NCI-H345 (cell line): ENCODE measurements at places on chromosomes 16 and 17.
A peak's percentile ranks its signal among the peaks of the same experiment; 100 is the strongest.

GRCh38 chr16:57734308-57734924 lies 1.2 kb upstream of the KATNB1 start:
- DNase-seq: no peak

DNA sequence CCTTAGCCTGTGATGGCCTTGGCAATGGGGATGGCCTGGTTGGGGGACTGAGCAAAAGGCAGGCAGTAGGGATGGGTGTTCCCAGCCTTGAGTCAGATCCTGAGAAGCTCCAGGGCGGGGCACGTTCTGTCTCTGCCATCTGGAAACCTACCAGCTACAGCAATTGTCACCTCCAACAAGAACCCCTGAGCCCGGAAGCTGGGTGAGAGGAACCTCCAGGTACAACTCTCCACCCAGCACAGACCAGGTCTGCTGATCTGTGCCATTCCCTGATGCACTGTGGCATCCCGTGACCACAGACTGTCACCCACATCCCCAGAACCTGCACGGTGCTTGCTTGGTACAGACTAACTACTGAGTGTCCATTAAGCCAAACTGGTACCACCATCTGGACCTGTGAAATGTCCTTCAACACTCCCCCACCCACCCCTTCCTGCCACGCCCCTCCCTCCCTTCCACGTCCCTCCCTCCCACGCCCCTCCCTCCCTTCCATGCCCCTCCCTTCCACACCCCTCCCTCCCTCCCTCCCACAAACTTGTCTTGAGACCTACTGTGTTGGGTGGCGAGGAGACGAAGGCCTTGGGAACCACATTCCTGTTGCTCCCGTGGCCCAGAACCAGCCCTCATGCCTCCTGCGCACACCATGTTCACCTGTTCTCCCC lies 16.6 kb downstream of the MYO15B start:
- no peak for DNase-seq

- DNase-seq: no peak
These were observed 14.5 kb upstream of the SLC47A2 start for GRCh38 chr17:19730843-19731242.

DNA sequence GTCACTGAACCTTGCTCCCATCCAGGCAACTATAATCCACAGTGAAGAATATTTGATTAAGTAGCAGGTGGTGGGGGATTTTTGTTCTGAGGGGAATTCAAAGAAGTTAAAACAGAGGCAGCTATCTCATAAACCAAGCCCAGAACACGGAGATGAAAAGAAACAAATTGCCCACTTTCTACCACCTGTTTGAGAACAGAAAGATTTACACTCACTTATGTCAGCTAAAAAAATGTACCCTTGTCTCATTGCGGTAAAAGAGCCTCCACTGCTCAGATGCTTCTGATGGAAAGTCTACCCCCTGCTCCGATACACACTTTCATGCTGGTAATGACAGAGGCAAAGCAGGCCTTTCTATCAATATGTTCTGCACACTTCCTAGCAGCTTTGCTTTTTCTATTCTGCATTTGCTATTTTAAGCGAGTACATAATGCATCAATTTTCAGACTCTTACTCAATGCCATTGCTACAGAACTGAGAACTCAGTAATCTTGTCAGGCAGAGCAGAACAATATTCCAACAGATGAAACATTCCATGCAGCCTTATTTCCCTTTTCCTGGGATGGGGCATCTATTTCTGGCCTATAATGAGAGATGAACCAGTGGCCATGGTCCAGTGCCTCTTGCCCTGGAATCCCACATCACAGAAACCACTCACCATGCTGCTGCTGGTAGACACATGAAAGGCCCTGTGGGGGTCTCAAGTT lies 29.0 kb downstream of the CDK5R1 start:
- DNase-seq: no peak

DNA sequence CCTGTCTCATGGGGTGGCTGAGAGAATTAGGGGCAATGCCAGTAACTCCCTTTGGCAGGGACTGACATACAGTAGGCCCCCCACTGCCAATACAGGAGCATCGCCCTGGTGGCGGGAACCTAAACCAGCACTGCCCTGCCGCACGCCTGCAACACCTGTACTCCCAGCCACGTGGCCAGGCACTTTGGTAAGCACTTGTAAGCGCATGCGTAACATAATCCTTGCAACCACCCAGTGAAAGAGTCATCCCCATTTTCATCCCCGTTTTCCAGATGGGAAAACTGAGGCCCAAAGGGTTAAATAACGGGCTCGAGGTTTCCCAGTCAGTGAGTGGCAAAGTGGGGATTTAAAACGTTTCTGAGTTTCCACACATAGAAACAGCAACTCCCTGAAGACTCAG lies 17.5 kb downstream of the SCN4A start:
- no peak for DNase-seq

- no peak for DNase-seq
These were observed 771.0 kb downstream of the KCNJ18 start for GRCh38 chr17:22463110-22463850.

DNA sequence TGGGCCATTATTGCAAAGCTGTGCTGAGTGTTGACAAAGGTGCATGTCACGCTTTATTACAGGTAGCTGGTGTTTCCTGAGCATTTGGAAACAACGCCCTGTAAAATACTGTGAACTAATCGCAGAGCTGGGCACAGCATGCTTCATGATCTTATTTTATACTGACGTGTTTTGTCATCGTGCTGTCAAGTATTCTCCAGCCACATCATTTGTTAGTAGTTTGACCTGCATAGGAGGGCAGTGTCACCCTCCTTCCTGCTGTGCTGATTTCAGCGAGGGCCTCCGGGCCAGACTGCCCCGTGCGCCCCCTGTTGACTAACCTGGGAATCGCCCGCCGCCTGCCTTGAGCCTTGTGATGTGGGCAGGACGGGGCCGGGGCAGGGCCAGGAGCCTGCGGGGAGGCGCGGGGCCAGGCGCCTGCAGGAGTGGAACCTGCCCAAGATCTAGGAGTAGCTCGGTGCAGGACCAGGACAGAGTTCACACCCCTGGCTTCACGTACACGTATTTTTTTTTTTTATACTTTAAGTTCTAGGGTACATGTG lies 820.7 kb downstream of the KCNJ18 start:
- DNase-seq: no peak

DNA sequence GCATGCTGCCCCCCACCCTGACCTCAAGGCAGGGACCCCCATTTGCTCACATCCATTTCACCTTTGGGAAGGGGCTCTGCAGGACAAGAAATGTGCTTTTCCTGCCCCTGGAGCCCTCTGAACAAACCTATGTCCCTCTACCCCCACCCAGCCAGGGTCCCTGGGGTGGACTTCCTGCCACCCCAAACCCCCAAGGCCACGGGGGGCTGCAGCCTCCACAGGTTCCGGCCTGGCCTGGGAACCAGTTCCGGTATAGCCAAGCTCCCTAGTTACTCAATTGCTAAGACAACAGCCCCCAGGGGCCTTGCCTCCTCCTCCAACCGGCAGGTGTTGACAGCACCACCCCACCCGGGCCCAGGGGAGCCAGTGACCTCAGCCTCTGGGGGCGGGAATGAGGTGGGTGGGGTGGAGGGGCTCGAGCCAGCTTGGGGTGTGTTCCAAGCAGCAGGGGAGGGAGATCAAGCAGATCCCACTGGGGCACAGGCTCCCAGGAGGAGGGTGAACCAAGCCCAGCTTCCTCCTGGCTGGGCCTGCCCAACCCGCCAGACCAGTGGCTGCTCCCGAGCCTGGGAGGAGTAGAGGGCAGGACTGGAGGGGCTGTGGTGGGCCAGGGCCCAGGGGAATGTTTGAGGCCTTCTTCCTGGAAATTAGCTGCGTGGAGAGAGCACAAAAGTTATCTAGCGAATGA lies 6.6 kb downstream of the PNMT start:
- DNase-seq: peak; percentile 63

DNA sequence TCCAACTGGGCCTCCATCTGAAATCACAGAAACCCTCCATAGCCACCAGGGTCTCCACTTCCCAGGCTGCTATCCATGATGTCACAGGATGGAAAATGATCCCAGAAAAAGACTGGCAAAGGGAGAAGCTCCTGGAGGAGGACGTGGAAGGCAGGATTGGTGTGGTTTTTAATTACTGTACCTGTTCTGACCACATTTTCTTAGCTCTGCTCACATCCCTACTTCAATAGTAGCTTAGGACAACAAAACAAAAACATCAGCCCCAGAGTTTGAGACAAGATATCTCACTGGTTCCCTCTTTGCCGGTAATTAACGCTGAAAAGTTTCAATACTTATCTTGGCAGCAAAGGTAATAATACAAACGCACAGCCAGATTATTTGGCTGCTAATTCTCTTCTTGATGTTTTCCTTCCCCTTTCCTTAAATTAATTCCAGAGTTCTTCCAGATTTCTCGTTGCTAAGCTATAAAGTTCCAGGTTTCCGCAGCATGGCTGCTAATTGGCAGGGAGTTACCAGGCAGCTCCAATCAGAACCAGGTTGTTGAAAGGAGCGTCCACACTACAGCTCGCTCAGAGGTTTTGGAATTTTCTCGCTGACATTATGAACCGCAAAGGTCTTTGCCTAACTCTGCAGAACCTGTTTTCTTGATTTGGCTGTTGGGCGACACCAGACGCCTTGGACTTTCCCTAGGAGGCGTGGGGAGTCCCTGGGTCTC lies 263.4 kb downstream of the MRTFB start:
- no peak for DNase-seq

GRCh38 chr17:62727916-62728672 lies 80.0 kb downstream of the MARCHF10 start:
- DNase-seq: no peak

- peak; percentile 23 for DNase-seq
These were observed 12.5 kb upstream of the C1QTNF8 start for GRCh38 chr16:1108299-1109252.
